ENCODE measurements at places on chromosomes 3 and 15.
A peak's percentile ranks its signal among the peaks of the same experiment; 100 is the strongest.

GRCh38 chr3:188194332-188194731, 40.4 kb downstream of the LPP start:
- DNase-seq, result no peak

GRCh38 chr3:52317208-52318000, 1.3 kb downstream of the DNAH1 start:
- peak; percentile 64 for DNase-seq

DNA sequence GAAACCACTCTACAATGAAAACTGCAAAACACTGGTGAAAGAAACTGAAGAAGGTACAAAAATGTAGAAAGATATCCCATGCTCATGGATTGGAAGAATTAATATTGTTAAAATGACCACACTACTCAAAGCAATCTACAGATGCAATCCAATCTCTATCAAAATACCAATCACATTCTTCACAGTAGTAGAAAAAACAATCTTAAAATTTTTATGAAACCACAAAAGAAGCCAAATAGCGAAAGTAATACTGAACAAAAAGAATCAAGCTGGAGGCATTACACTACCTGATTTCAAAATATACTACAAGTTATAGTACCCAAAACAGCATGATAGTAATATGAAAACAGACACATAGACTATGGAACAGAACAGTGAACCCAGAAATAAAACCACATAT, 36.9 kb downstream of the TXNRD3 start:
- no peak for DNase-seq

DNA sequence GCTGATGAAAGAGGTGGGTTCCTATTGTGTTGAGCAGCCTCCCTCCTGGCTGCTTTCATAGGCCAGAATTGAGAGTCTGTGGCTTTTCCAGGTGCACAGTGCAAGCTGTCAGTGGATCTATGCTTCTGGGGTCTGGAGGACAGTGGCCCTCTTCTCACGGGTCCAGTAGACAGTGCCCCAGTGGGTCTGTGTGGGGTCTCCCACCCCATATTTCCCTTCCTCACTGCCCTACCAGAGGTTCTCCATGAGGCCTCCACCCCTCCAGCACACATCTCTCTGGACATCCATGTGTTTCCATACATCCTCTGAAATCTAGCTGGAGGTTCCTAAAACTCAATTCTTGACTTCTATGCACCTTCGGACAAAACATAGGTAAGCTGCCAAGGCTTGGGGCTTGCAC, 201.2 kb downstream of the FAM43A start:
- DNase-seq, result no peak

- DNase-seq, result no peak
These were observed 53.0 kb upstream of the MME start for GRCh38 chr3:155026999-155027591.

- no peak for DNase-seq
These were observed 323.1 kb upstream of the ATP11B start for GRCh38 chr3:182470187-182470586.

- DNase-seq, result no peak
These were observed 15.8 kb downstream of the SLC9A9 start for GRCh38 chr3:143832433-143832832.

GRCh38 chr3:171327441-171328174, 132.6 kb downstream of the TNIK start:
- DNase-seq, result no peak

- DNase-seq, result no peak
These were observed at the start of gene PLSCR5 for GRCh38 chr3:146605106-146605505. Gene PLSCR5 (minus strand): TSS chr3:146605346. CDS start chr3:146605212, 134 bp downstream.

DNA sequence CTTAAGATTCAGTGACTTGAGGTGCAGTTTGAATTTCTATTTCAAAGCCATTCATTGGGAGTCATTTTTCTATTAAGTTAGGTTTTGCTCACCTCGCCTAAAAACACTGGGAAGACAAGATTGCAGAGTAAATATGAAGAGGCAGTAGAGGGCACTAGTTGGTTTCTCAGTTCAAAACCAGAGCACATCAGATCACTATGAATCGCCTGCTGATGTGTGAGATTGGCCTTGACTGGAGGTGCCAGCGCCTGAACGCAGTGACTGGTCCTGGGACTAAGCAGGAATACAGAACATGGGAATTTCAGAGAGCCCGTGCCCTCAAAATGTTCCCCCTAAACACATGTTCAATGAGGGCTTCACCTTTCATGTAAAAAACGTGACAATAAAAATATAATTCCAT, 229.0 kb downstream of the ITPR1 start:
- DNase-seq, result peak; percentile 38

- no peak for DNase-seq
These were observed 37.2 kb downstream of the CCK start for GRCh38 chr3:42228796-42229195.

GRCh38 chr3:72894976-72895552, 7.2 kb downstream of the GXYLT2 start:
- DNase-seq, result no peak

GRCh38 chr3:170829546-170830272, 40.3 kb downstream of the RPL22L1 start:
- DNase-seq, result no peak

- no peak for DNase-seq
These were observed 37.0 kb downstream of the GNB5 start for GRCh38 chr15:52153900-52154895.

- DNase-seq, result no peak
These were observed 6.7 kb downstream of the GK5 start for GRCh38 chr3:142218703-142219102.

- DNase-seq, result no peak
These were observed 14.1 kb downstream of the ATP2C1 start for GRCh38 chr3:130907966-130908365.

- no peak for DNase-seq
These were observed 245.2 kb downstream of the PLOD2 start for GRCh38 chr3:145915787-145916186.

- DNase-seq, result no peak
These were observed 23.1 kb upstream of the TIMP4 start for GRCh38 chr3:12181806-12182205.

DNA sequence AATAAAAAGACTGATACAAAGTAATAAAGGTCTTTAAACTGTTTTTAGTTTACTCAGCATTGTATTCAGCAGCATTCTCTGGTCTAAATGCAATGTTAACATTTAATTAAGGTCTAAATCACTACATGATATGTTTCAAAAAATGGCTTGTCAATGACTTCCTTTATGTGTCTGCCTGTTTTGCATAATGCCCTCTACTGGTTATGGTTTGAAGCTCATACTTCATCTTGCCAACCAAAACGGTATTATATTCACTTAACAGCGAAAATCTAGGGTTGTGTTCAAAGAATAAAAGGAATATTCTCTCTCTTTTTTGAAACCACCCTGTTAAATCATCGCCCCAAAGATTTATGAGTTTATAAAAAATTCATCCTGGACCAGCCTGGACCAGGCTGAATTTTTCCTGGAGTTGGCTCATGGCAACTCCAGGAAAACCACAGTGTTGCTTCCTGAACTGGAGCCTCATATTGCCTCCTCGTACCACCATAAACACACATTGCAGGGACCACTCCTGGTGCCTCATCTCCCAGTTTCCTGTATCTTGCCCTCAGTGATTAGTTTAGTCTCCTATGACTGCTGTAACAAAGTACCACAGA, 6.7 kb upstream of the NCEH1 start:
- no peak for DNase-seq

DNA sequence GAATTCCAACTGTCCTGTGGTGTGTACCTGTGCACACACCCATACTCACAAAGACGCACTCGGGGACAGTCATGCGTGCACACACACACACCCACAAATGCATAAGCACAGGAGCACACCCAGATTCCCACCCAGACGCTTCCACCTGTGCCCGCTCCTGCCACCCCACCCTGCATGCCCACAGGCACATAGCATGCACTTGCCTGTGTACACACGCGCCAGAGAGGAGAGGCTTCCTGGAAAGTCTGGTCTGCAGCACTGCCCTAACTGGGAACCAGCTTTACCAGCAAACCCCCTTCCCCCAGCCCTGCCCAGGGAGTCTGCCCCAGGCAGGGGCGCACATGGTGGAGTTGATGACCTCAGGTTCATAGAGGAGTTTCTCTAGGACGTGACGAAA, 246.2 kb downstream of the UACA start:
- no peak for DNase-seq

- no peak for DNase-seq
These were observed 871.9 kb upstream of the GBE1 start for GRCh38 chr3:82633319-82633718.

GRCh38 chr3:132344666-132345280, 27.6 kb downstream of the ACP3 start:
- no peak for DNase-seq

DNA sequence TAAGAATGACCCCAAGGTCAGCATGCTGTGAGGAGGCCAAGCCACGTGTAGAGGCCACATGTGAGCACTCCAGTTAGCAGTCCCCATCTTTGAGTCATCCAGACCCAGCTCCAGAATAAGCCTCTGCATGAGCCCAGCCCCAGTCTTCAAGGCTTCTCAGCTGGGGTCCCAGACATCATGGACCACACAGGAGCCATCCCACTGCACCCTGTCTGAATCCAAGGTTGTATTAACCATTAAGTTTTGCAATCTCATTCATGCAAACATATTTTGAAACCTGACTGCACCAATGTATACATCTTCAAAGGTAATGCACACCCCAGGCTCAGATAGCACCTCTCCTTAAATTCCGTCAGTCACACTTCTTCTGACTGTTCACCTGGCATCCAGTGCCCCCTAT, 249.1 kb upstream of the CHRNA7 start:
- no peak for DNase-seq

GRCh38 chr3:155244216-155244615, 49.3 kb downstream of the STRIT1 start:
- DNase-seq, result no peak

DNA sequence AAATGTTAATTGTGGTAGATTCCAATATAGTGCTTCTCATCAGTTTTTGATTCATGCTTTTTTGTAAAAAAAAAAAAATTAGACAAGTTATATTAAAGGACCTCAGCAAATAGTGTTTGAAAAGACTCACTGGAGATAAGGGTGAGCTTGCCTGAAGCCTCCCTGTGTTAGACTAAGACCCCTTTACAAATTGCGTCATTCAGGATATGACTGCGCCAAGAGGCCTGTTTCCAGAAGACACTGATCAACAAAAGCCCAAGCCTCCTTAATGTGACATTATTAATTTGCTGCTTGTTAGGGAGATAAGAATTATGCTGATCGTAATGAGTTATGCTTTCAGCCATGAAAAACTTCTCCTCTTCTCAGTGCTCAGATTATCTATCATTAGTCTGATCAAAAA, 13.0 kb upstream of the DNAJC13 start:
- no peak for DNase-seq

DNA sequence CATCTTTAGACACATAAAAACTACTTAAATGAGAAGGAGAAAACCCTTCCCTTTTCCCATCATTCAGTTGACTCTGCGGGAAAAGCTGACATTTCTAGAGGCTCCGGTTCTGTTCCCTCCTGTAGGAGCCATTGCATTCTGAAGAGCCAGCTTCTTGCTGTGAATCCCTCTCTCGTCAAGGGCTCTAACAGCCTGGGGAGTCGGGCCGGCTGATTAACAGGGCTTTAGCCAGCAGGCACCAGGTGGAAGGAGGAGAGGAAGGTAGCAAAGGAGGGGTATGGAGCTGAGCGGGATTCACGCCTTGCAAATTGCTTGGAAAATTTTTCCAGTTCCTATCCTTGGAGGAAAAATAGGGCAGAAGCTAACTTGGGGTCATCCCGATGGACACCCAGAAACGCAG, 108.3 kb upstream of the UBE2E1 start:
- DNase-seq, result no peak

- DNase-seq, result no peak
These were observed 75.6 kb upstream of the MBNL1 start for GRCh38 chr3:152192936-152193672.

GRCh38 chr3:31704591-31705179, 172.0 kb downstream of the STT3B start:
- no peak for DNase-seq

DNA sequence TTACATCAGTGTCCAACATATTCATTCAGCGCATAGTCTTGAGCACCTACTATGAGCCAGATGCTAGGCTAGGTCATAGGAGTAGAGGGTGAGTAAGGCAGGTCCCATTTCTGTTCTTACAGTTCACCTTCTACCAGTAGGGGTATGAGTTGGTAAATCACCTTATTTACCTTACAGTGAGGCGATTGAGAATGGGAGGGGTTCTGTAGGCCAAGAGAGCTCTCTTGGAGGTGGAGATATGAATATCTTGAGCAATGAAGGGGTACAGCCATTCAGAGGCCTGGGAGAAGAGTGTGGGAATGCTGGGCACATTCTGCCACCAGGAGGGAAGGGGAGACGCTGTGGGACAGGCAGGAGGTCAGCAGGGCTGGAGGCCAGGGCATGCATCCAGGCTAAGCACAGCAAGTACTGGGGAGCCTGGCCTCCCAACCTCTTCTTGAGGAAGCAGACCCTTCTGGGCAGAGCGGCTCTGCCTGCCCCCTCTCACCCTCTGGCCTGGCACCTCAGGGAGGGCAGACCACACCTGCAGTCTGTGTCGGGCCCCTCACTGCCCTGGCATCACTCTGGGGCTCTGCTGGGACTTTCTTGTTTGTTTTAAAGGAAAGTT, 123.4 kb downstream of the EEFSEC start:
- no peak for DNase-seq

DNA sequence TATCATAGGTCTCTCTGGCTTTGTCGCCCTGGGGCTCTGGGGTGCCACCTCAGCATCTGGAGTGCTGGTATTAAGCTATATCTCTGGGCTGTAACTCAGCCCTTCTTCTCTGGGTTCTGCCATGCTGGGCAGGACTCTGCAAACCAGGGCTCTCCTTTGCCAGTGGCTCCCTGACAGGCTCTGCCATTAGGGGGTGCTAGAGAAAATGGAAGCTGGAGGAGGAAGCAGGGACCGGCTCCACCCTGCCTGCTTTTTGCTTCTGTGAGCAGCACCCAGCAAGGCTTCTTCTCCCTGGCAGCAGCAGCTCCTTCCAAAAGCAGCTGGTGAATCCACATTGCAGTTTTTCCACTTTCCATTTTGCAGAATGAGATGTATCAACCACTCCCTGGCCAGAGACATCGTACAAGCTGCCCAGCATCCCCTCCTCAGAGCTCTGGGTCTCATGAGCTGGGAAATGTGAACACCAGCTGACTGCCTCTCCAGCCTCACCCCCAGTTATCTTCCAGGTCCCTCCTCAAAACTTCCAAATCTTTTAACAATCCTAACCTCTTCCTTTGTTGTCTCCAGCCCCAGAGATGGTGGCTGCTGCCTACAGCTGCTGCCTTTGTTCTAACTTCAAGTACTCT, 165.0 kb downstream of the ABHD5 start:
- DNase-seq, result no peak

- no peak for DNase-seq
These were observed 221.9 kb downstream of the LRRN1 start for GRCh38 chr3:4021162-4021561.
